Activated naive CD4-positive, alpha-beta T cell treated with anti-CD3 and anti-CD28 coated beads, Interleukin-2, amount 10 ng/mL, durations not matched to agents 5 hours and 36 hours (primary cell): ENCODE measurements at places on chromosomes 12 and 14. TPM values are rescaled to one million over a fixed set of nuclear protein-coding genes. Genes with fewer than 3 reads are reported as not detected.

Gene HOXC9
- total RNA-seq, result not detected

Gene PAX9
- not detected for total RNA-seq

Gene CYP27B1
- total RNA-seq, result 2.2 TPM

Gene ATXN3
- 32.1 TPM for total RNA-seq

Gene DLGAP5
- total RNA-seq, result 68.5 TPM

Gene INF2
- 216 TPM for total RNA-seq

Gene KRT80
- total RNA-seq, result not detected
